ENCODE measurements at places on chromosomes 11 and 22.

GRCh38 chr11:119919656-119920055 lies 190.7 kb upstream of the NECTIN1 start:
- DNase-seq = no peak

- no peak for DNase-seq
Observed at GRCh38 chr11:57516061-57516443, 550 bp upstream of the SLC43A1 start.

DNA sequence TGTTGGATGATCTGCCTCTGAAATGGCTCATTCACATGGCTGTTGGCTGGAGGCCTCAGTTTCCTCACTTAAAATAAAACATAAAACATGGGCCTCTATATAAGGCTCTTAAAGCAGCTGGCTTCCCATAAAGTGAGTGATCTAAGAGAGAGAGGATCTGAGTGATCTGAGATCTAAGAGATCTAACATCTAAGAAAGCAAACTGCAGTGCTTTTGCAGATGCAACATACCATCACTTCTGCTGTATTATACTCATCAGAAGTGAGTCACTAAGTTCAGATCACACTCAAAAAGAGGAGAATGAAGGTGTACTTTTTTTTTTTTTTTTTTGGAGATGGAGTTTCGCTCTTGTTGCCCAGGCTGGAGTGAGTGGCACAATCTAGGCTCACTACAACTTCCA lies 18.1 kb upstream of the HSPA8 start:
- DNase-seq = no peak

- DNase-seq = no peak
Observed at GRCh38 chr11:8031248-8032115, 44.3 kb downstream of the EIF3F start.

DNA sequence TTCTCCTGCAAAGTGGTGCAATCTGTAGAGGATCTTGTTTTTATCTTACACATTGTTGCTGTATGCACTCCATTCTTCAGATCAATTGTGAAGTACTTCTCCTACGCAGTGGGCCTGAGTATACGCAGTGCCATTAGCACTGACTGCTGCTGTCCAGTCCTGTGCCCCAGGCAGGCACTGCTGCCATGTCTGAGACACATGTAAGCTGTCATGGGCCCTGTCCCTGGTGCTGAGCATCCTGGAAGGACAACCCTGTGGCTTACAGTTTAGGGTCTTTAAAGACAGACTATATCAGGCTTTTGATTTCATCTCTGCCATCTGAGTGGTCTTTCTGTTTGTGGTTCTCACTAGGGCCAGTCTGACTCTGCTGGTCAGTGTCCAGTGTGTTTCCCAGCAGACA lies 44.8 kb upstream of the PTPN5 start:
- DNase-seq = no peak

DNA sequence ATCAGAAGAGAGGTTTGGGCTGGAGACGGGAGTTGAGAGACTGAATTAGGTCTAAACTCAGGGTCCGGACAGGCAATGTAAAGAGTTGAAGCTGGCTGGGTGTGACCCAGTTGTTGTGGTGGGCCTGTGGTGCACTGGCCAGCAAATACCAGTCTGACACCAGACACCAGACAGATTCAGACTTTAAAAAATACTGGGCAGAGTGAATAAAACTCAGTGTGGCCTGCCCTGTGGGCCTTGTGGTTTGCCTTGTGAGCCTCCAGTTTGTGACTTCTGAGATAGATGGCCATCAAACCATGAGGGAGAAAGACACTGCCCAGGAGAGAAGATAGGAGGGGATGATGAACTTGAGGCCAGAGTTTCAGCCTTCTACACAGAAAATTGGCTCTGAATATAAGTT lies 25.8 kb downstream of the RCN1 start:
- DNase-seq = no peak

DNA sequence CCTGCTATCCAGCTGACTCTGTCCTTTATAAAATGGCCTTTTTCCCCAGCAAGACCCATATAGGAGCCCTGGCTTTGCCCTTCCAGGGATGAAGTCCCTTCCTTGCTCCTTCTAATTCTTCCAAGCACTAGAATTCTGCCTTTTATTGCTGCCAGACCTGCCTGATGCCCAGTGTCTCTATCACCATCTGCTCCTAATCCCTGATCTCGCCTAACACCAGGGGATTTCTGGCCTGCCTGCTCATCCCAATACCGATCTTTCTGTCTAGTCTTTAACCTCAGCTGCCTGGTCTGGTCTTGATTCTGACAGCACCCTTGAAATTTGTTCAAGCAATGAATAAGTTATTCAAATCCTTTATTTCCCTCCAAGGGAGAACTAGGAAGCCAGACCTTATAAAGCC lies 150.2 kb downstream of the SPON1 start:
- no peak for DNase-seq

DNA sequence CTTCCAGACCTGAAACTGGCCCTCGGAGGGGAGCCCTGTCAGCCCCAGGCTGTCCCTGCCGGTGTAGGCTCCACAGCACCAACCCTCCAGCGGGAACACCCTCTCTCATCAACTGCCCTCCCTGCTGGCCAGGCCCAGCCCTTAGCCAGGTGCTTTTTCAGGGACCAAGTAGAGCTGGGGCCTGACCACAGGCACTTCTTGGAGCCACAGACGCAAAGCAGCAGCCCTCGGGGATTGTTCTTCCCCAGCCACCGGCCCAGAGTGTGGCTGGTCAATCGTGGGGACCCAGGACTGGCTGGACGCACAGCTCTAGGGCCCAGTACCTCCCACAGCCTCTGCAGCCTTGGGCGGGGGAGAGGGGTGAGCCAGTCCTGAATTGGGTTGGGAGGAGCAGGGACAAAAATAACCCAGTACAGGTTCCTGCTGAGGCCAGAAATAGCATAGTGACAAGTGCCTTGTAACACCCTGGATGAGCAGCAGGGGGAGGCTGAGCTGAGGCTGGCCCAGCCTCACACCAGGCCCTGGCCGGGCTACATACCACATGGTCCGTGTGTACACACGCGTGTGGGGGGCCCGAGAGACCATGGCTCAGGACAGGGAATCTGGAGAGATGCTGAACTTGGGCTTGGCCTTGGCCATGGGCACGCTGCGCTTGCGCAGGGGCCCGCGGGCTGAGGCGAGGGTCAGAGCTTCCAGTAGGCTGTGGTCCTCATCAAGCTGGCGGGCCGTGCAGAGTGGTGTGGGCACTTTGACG lies 2.0 kb downstream of the KCNJ11 start:
- DNase-seq = peak; percentile 22

GRCh38 chr22:37972527-37972926 lies 11.8 kb downstream of the SOX10 start:
- no peak for DNase-seq

DNA sequence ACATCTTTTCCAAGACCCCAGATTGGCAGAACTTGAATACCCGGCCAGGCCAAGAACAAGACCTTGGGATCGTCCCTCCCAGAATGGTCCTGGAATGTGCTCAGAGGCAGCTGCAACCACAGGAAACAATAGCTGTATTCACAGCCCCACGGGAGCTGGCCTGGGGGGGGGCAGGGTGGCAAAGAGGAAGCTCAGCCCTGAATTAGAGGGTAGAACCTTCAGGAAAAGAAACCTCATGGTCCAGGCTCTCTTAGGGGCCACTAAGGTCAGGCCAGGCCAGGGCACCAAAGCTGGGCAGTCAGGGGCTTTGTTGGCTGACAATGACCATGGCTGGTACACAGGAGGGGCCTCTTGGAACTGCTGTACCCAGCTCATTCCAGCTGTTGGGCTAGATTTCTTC lies 17.3 kb downstream of the RPL27A start:
- DNase-seq = no peak

DNA sequence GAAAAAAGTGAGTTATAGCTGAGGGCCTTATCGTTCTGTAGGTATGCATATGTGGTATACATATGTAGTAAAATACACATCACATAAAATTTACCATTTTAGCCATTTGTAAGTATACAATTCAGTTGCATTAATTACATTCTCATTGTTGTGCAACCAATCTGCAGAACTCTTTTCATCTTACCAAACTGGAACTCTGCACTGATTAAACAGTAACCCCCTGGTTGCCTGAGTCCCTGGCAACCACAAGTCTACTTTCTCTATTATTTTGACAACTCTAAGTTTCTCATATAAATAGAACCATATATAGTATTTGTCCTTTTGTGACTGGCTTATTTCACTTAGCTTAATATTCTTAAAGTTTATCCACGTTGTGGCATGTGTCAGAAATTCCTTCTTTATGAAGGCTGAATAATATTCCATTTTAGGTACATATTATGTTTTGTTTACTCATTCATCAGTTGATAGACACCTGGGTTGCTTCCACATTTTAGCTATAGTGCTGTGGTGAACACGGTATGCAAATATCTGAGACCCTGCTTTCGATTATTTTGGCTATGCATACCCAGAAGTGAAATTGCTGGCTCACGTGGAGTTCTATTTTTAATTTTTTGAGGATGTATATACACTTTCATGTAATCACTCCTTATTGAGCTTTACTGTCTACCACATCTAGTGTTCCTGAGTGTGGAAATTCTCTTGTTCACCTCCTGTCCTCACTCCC lies 1.6 kb upstream of the DDX10 start:
- no peak for DNase-seq

- DNase-seq = peak; percentile 76
Observed at GRCh38 chr22:35840302-35840739, 122.6 kb downstream of the APOL5 start.

DNA sequence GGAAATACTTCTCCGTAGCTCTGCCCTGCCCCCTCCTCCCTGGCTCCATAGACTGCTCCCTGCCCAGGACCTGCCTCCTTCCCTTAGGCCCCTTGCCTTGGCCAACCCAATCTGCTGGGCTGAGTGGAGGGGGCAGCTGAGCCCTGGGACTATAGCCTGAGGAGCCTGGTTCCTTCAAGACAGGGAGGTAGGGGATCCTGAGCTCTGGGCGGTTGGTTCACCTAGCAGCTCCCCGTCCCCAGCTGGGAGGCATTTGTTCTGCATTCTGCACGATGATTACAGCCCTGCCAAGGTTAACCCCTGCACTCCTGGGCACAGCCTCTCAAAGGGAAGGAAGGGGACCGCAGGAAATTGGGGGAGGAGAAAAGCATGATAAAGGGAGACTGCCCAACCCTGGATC lies 3.6 kb upstream of the CDC42EP1 start:
- DNase-seq = no peak

GRCh38 chr11:30652801-30653200 lies 66.6 kb upstream of the MPPED2 start:
- no peak for DNase-seq

- DNase-seq = peak; percentile 93
Observed at GRCh38 chr11:72764503-72764902, 12.3 kb upstream of the ARAP1 start.

DNA sequence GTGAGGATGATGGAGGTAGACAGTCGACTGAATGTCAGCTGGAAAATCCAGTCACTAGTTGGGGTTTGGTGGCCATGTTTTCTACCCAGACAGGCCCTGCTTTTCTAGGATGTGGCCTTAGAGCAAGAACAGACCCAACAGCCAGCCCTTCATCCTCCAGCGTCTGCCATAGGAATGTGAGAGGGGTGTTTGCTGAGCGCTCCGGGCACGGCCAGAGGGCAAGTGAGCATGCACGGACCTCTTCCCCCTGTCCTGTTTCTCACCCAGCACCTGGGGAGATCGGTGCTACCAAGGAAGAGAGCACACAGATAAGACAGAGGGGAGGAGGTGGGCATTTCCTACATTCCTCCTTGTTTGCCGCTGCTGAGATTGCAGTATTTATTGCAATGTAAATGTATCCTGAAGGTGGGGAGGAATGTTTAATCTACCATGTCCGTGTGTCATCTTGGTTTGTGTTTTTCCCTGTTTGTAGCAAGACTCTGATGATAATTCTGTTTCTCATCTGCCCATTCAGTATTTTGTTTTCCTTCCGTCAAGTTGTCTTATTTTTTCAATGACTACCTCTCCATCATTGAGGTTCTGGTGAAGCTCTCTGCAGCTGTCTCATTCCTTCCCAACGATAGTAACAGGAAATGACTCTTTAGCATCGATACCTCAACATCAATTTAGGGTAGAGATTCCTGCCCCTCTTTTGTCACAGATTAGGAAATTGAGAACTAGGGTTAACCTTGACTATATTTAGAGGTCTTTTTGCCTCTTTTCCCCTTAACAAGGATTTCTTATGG lies 4.9 kb upstream of the ATF4 start:
- DNase-seq = no peak

GRCh38 chr11:27087432-27087831 lies 46.8 kb downstream of the BBOX1 start:
- no peak for DNase-seq

DNA sequence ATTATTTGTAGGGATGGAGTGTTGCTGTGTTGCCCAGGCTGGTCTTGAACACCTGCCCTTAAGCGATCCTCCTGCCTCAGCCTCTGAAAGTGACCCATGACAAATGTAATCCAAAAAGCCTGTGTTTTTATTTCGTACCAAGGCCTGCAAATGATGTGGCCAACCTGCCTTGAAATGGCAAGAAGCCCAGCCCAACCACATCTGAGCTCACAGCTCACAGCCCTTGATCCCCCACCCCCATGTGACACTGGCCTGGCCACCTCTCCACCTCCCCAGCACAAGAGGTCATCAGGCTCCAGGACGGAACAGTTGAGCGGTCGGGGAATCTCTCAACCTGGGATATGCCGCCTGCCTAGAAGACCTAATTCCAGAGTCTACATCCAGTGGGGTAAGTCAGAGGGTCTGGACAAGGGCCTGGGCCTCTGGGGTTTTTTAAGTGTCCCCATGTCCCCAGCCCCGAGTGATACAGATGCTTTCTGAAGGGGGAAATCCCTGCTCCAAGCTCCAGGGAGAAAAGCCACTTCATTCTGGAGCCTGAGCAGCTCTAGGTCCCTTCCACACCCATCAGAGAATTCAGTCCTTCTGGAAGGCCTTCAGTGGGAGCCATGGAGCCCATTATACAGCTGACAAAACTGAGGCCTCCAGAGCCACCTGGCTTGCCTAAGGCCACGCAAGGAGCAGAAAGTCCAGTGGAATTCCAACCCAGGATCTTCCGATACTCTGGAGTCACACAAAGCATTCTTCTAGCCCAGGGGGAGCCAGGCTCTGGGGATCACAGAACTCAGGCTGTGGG lies 70.7 kb downstream of the MN1 start:
- no peak for DNase-seq

DNA sequence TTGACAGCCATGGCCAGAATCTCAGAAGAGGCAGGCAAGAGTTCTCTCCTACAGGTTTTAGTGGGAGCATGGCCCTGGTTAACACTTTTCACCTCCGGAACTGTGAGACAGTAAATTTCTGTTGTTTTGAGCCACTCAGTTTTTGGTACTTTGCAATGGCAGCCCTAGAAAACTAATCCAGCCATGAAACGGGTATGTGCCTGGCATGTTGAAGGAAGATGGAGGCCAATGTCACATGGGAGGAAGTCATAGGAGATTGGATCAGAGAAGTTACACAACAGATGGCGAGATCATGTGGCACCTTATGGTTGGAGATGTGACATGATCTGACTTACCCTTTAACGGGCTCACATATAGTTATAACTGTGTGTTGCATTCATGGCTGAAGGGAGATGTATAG lies 63.2 kb upstream of the EED start:
- DNase-seq = no peak

DNA sequence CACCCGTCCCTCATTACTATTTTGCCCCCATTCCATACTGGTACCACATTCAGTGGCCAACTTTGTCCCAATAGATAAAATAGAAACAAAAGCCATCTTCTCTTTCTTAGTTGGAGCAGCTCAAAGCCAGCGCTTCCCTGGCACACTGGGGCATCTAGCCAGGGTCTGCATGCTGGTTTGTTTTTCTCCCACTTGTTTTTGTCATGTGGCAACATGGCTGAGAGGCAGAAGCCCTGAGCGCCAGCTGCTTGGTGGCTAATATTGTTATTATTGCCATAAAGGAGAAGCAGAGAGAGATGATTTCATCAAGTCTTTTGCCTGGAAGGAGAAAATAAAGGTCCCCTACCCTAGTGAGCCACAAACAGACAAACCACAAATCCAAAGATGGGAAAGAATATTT lies 48.4 kb upstream of the CRTAM start:
- no peak for DNase-seq

GRCh38 chr22:25406510-25407210 lies 157.8 kb upstream of the GRK3 start:
- DNase-seq = no peak

Measured in NCI-H510A treated with DMSO at 0.1 percent for 48 hours (cell line).